ENCODE measurements at places on chromosomes 4 and X.
A peak's percentile ranks its signal among the peaks of the same experiment; 100 is the strongest.

- DNase-seq, result no peak
These were observed 21.1 kb downstream of the MSANTD1 start for GRCh38 chr4:3269991-3270611.

GRCh38 chr4:169184686-169185085, 86.1 kb downstream of the SH3RF1 start:
- DNase-seq, result no peak

DNA sequence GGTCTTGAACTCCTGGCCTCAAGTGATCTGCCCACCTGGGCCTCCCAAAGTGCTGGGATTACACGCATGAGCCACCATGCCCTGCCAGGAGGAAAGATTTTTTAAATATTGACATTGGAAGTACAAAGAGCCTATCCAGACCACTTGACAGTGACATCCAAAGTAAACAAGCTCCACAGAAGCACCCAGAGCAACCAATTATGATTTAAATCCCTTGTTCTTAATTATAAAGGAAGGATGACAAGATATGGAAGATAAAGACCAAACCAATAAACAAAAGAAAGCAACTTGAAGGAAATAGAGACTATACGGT, 27.7 kb upstream of the RPL34 start:
- DNase-seq, result no peak

- DNase-seq, result no peak
These were observed 29.0 kb upstream of the RAP1GDS1 start for GRCh38 chr4:98232202-98232601.

- DNase-seq, result no peak
These were observed 29.2 kb downstream of the P2RY8 start for GRCh38 chrX:1507511-1508463.

DNA sequence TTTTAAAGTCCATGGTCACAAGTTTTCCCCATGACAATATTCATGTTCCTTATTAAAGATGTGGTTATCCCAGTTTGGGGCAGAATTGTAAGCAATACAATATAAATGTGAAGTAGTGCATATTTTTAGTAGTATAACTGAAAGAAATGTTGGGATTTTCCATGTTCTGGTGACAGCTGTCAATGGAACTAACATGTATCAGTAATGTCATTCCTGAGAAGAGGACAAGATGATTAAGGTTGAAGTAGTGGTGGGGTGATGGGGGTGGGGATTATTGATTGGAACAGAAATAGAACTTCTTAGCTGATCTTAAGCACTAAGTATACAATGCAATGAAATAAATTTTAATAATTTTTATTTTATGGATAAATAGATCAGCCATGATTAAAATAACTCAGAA, 81.6 kb downstream of the PDHA2 start:
- no peak for DNase-seq

- no peak for DNase-seq
These were observed 467.0 kb downstream of the PPARGC1A start for GRCh38 chr4:23422878-23423277.

DNA sequence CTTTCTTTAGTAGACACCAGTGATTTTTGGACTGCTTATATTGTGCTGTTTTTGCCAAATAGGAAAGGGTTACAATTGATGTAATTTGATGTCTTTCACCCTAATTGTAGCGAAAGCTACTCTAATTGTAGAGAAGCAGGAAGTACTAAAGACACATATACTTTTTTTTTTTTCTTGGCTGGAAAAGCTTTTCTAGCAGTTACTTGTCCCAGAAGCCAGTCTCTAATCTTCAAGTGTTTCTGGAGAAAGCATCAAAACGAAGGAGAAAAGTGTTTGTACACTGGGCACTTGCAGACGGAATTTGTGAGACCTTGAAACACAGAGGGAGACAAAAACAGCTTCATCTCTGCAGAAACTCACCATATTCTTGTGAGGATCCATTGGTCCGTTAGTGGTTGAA, 616.5 kb upstream of the LCORL start:
- no peak for DNase-seq

GRCh38 chr4:140448830-140449229, 21.4 kb upstream of the CLGN start:
- DNase-seq, result no peak

DNA sequence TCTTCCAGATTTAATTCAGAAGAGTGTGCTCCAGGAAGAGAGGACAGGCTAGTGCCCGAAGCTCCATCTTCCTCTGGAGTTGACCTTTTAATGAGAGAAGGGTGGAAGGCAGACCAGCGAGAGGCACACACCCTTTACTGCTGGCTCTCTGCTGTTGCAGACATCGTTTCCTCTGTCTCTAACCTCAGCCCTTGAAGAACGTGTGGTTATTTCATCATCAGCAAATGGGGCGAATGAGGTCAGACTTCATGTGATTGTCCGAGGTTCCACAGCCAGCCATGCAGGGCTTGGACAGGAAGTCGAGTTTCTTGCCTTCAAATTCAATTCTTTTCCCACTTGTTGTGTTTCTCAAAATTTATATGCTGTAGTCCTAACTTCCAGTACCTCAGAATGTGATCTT, 155.2 kb upstream of the MSX1 start:
- DNase-seq, result no peak

DNA sequence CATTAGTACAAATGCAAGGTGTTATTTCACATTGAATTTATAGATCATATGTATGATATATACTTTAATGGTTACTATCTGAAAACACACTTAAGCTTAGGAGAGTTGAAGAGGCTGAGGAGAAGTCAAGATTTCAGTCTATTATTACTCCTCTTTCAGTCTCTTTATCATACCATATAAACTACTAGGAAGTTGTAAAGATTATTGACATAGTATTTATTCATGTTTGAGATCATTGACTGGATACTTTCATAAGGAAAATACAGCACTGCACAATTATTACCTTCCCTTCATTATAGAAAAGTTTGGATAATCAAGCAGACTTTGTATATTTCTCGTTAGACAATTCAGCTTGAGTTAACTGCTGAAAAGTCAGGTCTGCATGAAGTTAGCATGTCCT, 10.0 kb upstream of the SGMS2 start:
- no peak for DNase-seq

- DNase-seq, result peak; percentile 25
These were observed 356.2 kb downstream of the GRIA2 start for GRCh38 chr4:157576671-157577217.

DNA sequence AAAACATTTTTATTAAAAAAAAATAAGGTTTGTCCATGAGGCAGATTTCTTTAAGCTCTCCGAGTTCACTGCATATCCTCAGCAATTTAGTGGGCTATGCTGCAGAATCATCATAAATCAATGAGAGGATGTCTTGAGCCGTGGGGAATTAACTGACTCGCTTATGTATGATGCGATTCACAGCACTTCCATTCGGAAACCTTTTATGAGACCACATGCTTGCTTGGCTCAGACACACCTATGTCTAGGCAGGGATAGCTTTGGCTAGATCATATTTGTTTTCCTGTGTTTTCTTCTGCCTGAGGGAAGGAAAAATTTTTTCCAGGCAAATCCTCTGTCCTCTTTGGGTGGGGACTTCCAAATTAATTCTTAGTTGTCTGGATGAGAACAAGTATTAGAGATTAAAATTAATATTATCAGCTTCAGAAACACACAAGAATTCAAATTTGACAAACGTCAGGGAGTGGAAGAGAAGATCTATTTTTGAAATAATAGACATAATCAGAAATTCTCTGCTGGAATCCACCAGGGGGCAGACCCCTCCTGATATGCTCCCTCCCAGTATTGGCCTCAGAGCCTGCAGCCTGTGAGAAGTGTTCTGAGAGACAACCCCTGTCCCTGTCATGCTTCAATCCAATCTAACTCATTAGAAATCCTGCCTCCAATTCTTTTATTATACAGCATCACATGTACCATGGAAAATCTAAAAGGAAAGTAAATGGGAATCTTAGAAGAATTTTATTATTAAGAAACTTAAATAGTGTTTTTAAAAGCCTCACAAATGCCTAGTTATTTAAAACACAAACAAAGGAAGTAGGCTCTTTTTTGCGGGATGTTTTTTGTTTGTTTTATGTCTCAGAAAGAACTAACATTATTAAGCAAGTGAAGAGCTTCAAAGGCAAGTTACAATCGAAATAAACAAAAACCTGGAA, 345.1 kb upstream of the TACR3 start:
- peak; percentile 69 for DNase-seq

GRCh38 chr4:15755321-15756155, 22.6 kb upstream of the CD38 start:
- no peak for DNase-seq

- no peak for DNase-seq
These were observed 300.3 kb upstream of the ARSJ start for GRCh38 chr4:114279711-114280110.

DNA sequence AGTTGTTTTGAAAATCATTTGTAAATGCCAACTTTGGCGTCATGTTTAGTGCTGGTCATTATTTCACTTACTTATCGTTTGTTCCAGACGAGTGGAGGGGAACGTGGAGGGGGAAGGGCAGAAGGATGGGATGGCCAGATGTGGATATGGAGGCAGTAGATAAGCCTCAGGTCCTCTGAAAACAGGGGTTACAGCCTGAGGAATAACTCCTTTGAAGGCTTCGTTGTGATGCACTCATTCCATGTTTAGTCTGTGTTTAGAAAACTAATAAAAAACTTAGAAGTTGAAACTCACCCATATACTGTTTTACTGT, 1.1 kb downstream of the MOB1B start:
- DNase-seq, result no peak

DNA sequence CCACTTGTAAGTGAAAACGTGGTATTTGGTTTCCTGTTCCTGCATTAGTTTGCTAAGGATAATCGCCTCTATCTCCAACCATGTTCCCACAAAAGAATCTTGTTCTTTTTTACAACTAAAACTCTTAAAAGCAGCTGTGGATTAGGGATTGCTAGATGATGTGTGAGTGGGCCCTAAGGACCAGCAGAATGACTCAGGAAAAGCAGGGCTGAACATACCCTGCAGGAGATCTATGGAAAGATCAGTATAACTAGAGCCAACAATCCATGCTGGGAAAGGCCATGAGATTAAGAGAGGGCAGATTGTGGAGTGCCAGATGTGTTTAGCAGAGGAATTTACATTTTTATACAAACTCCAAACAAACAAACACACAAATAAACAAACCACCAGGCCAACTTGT, 128.4 kb upstream of the TMEM164 start:
- DNase-seq, result no peak

GRCh38 chrX:153970357-153971123, 1.1 kb downstream of the HCFC1 start:
- DNase-seq, result peak; percentile 79

GRCh38 chrX:38661561-38661960, 100.2 kb downstream of the TSPAN7 start:
- no peak for DNase-seq

GRCh38 chr4:165152527-165152926, 39.9 kb upstream of the TMEM192 start:
- no peak for DNase-seq

DNA sequence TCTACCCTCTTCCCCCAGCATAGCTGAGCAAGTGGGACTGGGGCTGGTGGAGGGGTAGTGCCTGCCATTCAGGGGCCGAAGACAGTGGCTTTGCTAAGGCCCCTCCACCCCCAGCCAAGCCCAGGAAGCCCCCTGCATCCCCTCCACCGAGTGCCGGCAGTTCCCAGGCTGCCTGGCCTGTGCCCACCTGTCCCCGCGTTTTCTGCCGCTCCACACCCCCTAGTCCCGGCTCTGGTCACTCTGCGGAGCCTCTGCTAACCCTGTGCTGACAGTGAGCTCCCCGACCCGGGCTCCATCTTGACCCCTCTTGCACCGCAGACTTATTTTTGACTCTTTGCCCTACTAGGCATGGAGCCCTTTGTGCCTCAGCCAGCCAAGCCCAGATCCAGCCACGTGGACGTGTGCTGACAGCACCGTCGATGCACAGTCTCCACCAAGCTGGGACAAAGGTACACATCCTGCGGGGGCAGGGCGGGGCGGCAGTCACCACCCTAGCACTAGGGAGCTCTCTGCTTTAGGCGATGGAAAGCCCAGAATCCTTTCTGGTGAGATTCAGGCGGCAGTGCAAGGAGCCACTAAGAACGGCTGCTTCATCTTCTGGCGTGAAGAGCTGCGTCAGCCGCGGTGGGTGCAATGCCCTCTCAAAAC, 96.6 kb downstream of the PHKA2 start:
- no peak for DNase-seq

- no peak for DNase-seq
These were observed 43.5 kb downstream of the PRKX start for GRCh38 chrX:3669841-3670475.

- no peak for DNase-seq
These were observed 39.6 kb upstream of the SRPX start for GRCh38 chrX:38260231-38260630.

- DNase-seq, result no peak
These were observed 358.2 kb upstream of the CLNK start for GRCh38 chr4:11042760-11043159.

GRCh38 chr4:97123573-97123972, 1019.7 kb downstream of the STPG2 start:
- DNase-seq, result no peak

DNA sequence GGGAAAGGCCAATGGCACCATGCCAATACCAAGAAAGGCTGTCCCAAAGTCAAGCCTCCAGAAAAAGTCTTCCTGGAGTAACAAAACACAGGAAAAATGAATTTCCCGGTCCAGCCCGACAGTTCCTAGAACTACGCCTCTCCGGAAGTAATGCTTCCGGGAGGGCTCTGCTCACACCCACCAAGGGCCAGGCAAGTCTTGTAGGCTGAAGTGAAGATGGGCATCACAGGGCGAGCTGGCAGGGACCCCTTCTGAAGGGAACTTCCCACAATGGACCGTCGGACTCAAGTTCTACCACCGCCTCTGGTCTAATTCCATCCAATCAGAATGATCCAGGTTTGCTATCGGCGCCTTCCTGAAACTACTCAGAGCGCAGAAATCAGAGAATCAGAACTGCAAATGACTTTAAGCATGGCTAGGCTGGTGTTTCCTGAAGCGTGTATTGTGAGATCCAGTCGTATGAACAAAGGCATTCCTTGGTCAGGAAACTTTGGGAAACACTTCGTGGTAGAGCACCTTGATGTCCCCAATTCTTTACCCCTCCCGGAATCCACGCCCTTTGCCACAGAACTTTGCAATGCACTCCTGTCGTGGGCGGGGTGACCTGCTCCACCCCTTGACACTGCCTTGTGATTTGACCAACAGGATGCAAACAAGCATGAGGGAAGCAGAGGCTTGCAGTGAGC, 127.8 kb downstream of the BCOR start:
- no peak for DNase-seq

GRCh38 chr4:82745173-82745842, 53.3 kb downstream of the SCD5 start:
- no peak for DNase-seq

DNA sequence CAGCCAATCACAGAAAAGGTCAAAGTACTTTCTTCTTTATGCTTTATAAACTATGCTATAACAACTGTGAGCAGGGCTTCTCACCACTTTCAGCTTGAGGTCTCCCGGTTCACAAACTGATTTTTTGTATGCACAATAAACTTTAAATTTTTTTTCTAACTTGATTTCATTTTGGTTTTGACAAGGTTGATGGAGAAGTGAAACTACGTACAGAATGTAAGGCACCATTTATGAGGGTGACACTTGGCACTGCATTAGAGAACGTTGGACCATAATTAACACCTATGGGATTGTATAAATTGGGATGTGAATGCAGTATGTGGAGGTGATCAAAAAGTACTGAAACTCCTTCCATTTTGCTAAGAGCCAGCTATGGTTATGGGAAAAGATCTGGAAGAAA, 857.9 kb upstream of the HTR2C start:
- no peak for DNase-seq

Measured in caudate nucleus (tissue), 63 donors.